ENCODE measurements at places on chromosomes 3 and 15.
A peak's percentile ranks its signal among the peaks of the same experiment; 100 is the strongest.

DNA sequence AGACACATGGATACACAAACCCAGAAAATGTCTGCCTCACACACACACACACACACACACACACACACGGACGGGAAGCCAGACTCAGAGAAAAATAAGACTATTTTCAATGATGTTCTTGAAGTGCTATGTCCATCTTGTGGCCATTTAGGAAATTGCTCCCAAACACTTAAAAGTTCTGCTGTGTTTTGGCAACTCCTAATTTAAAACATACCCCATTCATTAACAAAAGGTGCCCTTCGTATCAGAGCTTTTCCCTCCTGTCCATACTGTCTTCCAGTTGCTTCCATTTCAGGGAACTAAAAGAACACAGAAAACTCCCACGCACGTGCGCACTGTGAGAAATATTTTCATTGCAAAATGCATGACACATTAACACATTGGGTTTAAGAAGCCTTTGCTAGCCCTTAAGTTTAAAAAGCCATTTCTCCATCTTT lies 44.6 kb downstream of the SLC12A1 start:
- peak; percentile 15 for DNase-seq

DNA sequence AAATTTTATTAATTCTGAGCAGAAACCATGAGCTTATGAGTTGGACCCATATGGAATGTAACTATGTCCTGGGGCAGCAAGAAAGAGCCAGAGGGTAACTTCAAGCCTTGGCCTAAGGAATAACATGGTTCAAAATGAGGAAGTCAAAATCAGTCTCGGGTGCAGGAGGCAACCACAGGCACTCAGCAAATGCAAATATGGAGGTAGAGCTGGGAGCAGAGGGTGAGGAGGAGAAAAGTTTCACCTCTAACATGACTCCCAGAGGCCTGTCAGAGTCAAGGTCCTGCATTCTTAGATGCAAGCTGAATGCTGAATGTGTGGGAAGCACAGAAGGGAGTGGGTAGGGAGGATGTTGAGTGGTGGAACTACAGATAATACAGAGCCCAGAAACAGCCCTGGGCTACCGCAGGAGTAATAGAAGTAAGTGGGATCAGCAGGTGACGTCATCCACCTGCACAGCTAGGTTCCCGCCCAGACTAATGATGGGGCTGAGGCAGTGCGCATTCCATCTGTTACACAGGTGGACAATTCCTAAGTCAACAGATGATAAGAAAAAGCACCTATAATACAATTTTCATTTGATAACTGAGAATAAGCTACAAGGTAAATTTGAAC lies 279.8 kb upstream of the ARRDC4 start:
- no peak for DNase-seq

GRCh38 chr3:106257172-106257571 lies 388.4 kb upstream of the CBLB start:
- no peak for DNase-seq

DNA sequence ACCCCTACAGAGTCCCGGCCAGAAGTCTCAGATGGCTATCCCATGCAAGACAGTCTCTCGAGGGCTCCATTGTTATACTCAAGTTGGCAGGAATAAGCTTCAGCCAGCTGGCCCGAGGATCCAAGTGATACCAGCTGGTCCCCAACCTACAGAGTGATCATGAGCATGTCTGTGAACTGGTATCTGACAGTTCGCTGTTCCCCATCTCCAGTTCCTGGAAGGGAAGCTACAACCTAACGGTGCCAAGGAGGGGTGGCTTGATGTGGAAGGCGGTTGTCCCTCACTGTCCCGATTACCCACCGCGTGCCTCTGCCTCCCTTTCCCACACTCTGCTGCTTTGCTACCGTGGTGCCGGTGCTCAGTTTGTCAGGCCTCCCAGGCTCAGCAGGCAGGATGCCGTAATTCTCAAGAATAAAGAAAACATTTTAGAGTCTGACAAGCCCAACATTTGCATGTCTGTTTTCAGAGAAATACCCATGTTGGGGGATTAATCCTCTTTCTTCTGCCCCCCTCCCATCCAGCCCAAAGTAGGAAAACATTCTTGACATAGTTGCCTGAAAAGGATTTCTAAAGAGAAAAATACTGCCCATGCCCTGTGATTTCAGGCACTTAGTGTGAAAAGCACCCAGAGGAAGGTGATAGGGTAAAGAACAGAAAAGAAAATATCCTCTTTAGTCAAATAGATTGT lies 49.4 kb upstream of the HES1 start:
- no peak for DNase-seq

DNA sequence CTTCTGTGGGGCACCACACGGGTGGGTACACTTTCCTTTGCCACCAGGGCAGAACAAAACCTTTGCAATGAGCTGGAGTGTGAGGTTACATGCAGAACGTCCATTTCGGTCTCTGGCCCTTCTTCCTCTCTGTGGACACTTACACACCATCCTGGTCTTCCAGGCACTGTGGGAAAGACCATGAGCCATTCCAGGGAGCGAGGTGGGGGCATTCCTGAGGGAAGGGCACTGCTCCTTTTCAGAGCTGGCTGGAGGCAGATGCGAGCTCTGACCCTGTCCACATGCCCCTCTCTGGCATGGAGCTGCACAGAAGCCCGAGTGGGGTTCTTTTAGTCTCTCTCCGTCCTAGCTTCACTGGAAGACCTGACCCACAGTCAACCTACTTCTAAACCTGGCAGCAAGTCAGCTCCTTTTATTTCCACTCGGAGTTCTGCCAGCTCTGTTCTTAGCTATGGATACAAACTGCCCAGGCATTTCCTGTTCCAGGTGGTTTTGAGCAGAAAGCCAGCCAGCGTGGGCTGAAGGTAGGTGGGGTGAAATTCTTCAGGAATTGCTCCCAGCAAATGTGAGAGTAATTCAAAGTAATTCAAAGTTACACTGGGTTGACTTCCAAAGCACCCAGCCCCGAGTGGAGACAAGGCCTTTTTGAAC lies 281.4 kb downstream of the ADAMTS17 start:
- no peak for DNase-seq

- no peak for DNase-seq
Observed at GRCh38 chr3:120018299-120018698, 75.9 kb downstream of the GSK3B start.

DNA sequence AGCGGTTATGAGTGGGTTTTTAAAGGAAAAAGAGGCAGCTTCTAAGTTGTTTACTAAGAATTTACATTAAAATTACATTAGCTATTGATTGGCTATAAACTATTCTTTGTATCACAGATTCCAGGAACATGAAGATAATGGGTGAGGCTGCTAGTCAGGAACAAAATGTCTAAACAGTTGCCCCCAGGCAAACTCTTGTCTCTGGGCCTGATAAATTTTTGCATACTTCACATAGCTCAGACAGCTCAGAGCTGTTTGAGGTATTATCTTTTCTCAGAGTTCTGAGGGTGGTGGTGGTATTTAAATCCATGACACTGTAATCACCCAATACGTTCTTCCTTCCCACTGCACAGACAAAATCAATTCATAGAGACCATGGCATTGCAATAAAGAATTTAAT lies 2.1 kb upstream of the HACD2 start:
- no peak for DNase-seq

DNA sequence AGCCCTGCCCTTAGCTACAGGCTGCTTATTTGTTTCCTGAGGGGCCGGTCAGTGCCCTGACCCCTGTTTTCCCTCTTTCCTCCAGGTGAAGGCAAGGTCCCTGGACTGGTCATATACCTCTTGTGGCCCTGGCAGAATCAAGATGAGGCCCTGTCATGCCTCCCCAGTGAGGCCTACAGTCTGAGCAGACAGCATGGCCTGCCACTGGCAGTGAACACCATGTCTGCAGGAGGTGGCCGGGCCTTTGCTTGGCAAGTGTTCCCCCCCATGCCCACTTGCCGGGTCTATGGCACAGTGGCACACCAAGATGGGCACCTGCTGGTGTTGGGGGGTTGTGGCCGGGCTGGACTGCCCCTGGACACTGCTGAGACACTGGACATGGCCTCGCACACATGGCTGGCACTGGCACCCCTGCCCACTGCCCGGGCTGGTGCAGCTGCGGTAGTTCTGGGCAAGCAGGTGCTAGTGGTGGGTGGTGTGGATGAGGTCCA lies 1.2 kb downstream of the KLHDC8B start:
- no peak for DNase-seq

DNA sequence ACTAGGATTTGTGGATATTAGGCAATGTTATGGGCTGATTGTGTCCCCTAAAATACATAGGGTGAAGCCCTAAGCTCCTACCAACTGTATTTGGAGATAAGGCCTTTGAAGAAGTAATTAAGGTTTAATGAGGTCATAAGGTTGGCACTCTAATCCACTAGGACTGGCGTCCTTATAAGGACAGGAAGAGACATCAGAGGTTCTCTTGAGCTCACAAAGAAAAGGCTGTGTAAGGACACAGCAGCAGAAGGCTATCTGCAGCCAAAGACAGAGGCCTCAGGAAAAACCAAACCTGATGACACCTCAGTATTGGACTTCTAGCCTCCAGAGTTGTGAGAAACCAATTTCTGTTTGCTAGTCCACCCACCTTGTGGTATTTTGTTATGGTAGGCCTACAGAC lies 416.7 kb downstream of the ZBTB20 start:
- DNase-seq = no peak

DNA sequence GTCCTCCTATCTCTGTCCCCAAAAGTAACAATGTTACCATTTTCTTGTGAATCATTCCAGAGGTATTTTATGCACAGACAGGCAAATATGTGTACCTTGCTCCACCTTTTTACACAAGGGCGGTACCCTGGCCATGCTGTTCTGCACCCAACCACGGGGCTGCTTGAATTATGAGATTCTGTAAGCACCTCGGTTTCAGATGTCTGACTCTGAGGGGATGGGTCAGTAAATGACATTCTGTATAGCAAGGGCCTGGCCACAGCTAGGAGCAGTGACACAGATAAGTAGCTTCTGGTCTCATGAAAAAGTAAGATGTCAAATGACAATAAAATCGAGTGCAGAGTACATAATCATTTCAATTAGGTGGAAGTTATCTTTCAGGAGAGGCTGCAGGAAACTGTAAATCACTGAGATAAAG lies 30.4 kb upstream of the FLNB start:
- no peak for DNase-seq

GRCh38 chr3:39208463-39209055 lies 16.2 kb upstream of the XIRP1 start:
- no peak for DNase-seq

DNA sequence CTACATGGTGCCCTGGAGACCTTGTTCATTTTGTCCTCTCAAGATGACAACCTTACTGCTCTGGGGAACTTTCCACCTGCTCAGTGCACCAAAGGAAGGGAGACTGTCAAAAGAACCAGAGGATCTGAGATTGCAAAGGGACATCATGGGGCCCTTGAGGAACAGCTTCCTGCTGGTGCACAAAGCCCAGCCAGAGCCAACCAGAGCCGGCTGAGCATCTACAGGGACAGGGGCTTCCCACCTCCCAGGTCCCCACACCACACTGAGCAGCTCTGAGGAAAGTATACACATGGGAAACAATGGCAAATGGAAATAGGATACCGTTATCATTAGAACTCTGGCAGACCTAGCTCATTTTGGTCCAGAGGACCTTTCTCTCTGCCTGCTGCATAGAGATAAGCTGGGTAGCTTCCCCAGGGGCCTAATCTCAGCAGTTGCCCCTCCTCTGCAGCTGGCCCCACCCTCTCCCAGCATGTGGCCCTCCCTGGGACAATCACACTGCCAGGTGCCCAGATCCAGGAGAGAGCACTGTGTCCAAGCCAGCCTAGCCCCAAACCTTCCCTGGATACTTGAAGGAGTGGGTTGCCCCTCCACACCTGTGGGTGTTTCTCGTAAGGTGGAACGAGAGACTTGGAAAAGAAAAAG lies 123.4 kb upstream of the PRR20G start:
- DNase-seq = peak; percentile 25
